Fibroblast of lung (primary cell): ENCODE measurements at places on chromosomes 12 and 14. TPM values are rescaled to one million over a fixed set of nuclear protein-coding genes. Genes with fewer than 3 reads are reported as not detected.
A peak's percentile ranks its signal among the peaks of the same experiment; 100 is the strongest.

The SOAT2 gene
- total RNA-seq, result under 0.01 TPM in 1 of 2 replicates, not detected in the other

The LBHD2 gene
- total RNA-seq, result not detected in 2 replicates

DNA sequence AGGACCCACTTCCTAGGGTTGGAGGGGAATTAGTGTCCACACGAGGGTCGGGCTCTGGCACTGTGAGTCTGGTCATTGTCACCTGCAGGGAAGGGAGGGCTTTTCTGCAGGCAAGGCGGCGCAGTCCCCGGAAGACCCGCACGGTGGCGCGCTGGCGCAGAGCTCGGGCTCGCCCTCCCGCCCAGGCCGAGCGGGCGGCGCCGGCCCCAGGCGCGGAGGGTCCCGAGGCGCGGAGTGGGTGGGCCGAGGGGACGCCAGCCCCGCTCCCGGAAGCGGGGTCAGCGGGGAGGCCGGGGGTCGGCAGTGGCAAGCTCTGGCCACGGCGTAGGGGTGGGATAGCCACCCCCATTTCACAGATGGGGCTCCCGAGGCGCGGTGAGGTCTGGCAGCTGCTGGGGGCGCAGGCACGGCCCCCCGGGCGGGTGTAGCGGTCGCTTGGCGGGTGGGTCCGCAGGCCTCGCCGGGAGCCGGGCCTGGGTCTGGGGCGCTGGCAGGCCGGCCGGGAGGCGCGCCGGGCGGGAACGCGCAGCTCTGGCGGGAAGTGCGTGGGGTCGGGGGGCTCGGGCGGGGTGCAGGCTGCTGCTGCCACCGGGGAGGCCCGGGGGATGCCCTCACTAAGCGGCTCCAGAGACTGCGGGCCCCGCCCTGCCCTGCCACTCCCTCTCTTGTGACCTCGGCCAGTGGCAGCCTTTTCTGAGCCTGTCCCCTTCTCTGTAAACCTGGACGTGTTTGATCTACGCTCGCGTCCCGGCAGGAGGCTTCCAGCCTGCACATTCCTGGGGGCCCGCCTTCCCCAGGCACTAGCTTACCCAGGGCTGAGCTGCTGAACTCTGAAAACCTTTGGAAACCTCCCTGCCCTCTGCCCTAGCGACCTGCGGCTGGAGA, 46.1 kb downstream of the CYP46A1 start:
- DNase-seq, result no peak

GRCh38 chr12:19273482-19274330, 144.2 kb downstream of the PLEKHA5 start:
- peak; percentile 93 for DNase-seq

DNA sequence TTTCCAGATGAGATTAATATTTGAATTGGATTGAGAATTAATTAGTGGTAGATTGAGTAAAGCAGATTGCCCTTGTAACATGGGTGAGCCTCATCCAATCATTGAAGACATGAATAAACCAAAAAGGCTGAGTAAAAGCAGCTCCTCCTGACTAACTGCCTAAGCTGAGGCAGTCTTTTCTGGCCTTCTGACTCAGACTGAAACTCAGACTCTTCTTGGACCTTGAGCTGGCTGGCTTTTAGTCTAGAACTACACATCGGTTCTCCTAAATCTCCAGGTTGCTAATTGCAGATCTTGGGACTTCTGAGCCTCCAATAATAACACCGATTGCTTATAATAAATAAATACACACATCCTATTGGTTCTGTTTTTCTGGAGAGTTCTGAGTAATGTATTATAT, 24.0 kb downstream of the FKBP11 start:
- no peak for DNase-seq

DNA sequence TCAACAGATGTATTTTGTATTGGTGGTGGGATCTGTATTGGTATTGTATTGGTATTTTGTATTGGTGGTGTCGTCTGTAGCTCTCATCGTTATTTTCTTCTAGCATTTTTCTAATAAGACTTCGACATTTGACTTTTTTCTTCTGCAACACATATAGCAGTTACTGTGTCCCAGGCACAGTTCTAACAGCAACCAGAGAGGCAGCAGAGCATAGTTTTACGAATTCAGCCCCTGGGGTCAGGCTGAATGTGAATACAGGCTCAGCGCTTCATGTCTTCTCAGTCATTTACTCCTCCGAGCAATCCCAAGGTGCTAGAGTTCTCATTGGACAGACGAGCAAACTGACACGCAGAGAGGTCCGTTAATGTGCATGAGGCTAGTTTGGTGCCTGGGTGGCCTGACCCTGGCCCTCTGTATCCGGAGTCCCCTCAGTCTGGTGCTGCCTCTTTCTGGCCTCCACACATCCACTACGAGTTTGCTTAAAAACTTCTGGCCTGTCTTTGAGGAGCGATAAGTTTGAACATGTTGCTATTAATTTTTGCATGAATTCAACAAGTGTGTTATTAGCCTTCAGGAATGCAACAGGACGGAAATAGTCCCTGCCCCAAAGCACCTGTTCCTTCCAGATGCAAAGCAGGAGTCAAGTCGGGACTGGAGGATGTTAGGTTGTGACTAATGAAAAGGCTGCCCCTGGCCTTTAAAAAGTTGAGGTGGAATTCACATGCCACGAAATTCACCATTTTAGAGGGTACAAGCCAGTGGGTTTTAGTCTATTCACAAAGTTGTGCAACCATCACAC, 87.0 kb downstream of the GLT1D1 start:
- DNase-seq, result no peak
